ENCODE measurements at places on chromosomes 13 and 19.

- no peak for DNase-seq
Observed at GRCh38 chr13:27053210-27053884, 118.3 kb downstream of the USP12 start.

- DNase-seq: no peak
Observed at GRCh38 chr19:31875591-31875990, 469.8 kb upstream of the ZNF507 start.

DNA sequence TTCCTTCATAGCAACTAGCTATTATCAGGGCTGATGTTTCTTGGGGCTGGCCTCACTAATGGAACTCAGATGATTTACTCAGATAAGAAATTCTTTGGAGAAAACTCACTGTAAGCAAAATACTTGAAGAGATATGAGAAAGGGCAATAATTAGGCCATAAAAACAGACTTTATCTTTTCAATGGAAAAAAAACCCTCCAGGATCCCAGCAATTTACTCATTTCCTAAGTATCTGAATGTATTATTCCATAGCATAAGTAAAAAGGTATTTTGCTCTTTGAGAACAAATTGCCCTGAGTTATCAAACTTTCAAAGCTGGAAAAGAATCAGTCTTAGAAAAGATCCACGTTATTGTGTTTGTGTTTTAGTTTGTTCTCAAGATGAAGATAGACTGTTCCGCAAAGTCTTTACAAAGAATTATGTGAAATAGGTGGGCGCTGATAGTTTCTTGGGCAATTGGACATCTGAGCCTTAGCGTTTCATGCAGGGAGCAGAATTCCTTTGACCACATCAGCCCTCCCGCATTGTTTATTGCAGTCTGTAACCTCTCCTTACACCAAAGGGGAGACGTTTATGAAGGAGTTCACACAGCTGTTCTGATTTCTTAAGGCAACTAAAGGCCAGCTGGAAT is 29.1 kb upstream of the CSNK1A1L start:
- DNase-seq: no peak

DNA sequence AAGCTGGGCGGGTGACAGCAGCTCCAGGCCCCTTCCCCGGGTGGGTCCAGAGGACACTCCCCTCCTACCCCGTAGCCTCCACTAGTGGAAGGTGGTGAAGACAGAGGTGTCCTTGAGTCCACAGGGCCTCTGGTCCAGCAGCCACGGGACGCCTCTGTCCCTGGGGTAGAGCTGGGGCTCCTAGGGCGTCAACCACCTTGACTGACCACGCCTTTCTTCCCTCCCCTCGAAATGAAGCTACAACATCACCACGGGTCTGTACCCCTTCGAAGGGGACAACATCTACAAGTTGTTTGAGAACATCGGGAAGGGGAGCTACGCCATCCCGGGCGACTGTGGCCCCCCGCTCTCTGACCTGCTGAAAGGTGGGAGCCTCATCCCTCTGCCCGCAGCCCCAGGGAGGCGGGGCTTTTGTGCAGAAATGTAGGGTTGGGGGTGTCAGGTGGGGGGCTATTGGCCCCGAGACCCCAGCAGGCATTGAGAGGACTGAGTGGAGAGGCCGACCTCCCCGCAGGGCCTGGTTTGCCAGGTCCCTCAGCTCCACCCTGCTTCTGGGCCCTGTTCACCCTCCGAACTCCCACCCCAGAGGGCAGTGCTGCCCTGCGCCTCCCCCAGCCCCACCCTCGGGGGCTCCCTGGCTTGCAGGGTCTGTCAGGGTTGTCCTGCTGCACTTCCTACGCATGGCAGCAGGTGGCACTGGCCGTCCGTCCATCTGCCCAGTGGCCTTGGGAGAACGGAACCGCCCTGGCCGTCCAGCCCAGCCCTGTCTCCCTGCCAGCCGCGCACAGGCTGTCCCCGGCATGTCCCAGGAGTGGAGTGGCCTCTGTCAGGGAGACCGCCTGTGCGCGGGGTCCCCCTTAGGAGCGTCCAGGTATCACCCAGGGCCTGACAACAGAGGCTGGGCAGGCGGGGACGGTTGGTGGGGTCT is 15.7 kb downstream of the STK11 start:
- DNase-seq: no peak

- peak; percentile 4 for DNase-seq
Observed at GRCh38 chr13:113493315-113493951, 2.9 kb upstream of the DCUN1D2 start.

DNA sequence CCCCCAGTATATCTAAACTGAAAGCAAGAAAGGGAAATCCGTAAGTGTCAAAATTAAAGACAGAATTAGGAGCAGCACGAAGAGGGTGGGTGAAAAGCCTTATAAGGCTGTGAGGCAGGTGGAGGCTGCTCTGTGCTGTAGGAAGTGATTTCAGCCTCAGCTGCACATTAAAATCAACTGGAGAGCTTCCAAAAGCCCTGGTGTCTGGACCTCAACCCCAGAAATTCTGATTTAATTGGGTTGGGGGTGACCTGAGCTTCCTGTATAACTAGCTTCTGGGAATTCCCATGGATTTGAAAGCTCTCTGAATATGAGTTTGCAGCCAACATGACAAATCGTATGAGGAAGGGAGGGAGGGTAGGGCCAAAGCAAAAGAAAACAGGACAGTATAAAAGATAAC is 242.4 kb upstream of the TMTC4 start:
- no peak for DNase-seq

- DNase-seq: no peak
Observed at GRCh38 chr13:112850273-112850672, 118.7 kb upstream of the MCF2L start.

DNA sequence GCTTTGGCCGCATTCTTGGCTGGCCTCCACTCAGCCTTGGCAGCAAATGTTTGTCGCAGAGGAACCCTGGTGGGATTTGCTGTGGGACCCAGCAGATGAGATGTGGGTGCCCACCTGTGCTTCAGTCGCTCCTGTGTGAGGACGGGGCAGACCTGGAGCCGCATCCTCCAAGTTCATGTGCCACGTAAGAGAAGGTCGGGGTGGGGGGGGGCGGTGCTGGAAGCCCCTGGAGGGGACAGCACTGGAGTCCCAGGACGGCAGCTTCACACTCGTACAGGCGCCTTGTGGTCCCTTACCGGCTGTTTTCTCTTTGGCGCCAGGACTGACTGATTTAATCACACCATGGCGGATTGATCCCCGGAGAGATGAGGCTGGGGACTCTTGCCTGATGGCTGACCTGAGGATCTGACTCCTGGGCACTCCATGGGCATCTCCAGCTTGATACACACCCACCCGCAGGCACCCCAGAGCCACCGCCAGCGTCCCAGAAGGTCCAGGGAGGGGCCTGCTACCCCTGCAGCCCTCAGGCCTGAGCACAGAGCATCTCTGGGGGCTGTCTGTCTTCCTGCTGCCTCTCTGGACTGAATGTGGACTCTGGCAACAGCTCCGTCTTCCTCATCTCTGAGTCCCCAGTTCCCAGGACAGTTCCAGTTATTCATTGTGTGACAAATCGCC is 10.0 kb upstream of the GRTP1 start:
- no peak for DNase-seq

- DNase-seq: peak; percentile 77
Observed at GRCh38 chr13:84137292-84137691, 255.0 kb upstream of the SLITRK1 start.

- no peak for DNase-seq
Observed at GRCh38 chr13:33072282-33072681, 56.1 kb downstream of the KL start.

DNA sequence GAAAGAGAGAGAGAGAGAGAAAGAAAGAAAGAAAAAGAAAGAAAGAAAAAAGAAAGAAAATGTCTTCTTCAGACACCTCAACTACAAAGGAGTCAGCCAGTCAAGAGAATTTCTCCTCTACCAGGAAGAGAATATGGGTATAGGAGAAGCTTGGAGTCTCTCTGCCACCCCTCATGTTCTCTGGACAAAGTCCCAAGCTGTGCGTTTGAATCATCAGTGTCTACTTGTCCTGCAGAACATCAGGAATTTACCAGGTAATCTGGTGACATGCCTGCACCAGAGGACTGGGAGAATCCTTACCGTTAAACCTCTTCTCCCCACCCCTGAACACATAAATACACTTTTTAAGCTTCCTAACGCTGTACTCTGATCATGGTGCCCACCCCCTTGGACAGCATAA is 119.5 kb downstream of the TM9SF2 start:
- DNase-seq: no peak

DNA sequence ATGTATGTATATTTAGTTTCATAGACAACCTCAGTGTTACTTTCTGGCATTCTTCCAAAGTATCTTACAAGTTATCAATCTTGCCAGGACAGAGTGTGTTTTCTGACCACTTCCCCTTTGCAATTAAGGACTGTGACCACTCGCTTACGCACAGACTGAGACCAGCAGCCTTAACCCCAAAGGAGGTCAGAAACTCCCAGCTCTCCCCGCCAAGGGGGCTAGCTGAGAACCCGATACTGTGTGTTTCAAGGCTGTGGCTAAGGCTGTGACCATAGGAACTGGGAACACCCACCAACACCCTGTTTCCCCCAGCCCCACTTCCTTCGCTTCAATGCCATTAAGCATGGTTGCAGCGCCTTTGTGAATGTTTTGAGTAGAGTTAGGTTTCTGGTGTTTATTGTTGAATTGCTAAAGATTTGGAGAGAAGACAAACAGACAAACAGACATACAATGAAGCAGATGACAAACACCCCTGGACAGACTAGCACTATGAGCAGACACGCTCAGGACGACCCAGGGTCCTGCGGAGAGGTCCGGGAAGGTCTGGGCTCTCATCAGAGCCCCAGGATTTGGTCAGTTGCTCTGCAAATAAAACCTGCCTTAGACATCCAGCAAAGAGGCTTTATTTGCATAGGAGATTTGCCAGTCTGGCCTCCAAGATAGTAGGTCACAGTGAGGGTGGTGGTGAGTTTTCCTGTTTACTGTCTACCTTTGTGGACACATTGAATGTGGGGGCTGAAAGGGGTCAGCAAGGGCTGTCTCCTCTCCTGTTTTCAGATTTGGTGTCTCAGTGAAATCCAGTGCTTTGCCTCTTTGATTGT is 25.0 kb upstream of the TNFSF11 start:
- peak; percentile 12 for DNase-seq

GRCh38 chr19:55131421-55131820 is 14.0 kb upstream of the PPP1R12C start:
- DNase-seq: no peak

DNA sequence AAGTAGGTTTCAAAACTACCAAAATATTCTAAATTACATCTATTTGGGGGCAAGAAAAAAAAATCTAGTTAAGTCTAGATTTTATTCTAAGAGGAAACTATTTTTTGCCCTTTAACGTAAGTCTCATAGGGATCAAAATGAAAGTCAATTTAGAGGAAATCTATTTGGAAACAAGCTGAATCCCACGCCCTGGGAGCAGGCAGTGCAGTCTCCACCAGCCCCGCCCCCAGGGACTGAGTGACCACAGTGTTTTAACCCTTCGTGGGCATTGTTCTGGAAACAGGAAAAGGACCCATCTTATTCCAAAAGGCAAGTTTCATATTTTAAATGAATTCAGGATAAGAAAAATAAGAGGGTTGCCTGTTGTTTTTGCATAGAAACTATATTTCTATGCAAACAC is 209.7 kb downstream of the SPRY2 start:
- no peak for DNase-seq

DNA sequence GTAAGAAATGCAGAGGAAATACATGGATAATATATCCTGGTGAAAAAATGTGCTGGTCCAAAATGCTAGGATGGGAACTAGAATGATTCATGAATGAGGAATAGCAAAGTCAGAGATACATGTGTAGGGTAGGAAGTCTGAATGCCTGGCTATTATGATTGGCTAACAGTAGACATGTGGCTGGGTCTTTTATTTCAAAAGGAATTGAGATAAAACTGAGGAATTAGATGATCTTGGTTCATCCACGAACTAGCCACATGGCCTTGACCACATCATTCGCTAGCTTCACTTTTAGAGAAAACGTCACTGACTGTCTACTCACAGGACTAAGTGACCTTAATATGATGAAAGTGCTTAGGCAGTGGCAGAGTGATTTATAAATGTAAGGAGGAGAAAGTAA is 103.1 kb downstream of the TRPC4 start:
- no peak for DNase-seq

DNA sequence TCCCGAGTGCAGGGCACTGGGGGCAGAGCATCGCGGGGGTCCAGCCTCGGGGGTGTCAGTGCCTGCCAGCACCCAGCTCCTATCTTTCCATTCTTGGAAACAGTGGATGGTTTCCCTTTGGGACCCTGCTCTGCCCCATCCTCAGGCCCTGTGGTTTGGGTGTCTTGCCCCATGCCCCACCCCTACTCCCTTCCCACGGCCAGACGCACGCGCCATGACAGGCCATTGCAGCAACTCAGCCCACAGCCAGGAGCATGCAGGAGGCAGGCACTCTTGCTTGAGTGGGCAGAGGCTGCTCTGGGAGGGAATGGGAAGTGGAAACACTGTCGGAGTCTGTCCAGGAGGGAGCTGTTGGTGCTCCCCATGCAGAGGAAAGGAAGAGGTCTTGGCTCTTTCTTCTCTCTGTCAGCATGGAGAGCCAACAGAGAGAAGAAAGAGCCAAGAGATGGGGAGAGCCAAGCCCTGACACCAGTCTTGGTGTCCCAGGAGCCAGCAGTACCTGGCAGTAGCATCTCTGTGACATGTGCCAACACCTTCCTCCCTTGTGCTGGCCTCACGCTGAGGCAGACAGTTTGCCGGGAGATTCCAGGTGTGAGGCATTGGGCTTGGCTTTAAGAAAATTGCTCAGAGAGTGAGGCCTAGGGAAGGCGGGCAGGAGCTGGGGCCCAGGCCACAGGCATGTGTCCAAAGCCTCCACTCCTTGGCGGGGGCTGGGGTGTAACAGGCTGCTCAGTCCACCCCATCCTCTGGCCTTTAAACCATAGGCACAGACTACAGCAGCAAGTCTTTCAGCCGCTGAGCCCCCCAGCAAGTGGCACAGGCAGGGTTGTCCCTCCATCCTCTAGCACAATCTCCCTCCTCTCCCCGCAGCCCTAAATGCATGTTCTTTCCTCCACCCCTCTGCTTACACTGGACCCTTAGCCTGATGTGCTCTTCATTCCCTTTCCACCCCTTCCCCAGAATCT is 86.7 kb upstream of the UQCRFS1 start:
- DNase-seq: no peak

GRCh38 chr13:52125547-52125946 is 3.3 kb downstream of the NEK5 start:
- DNase-seq: no peak

DNA sequence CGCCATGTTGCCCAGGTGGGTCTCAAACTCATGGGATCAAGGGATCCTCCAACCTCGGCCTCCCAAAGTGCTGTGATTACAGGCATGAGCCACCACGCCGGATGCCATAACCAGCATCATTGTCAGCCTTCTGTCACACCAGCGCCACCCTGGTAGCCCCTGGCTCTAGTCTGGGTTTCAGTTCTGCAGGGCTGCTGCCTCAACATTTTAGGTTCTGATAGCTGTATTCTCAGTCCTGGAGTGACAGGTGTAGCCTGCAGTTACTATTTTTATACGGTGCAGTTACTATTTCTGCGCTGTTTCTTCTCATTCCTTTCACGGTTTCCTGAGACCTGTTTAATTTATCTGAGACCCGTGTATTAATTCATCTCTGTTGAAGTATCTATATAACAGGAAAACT is 57.1 kb downstream of the TRPM4 start:
- no peak for DNase-seq

GRCh38 chr19:36140304-36141038 is 605 bp downstream of the CAPNS1 start:
- no peak for DNase-seq
